ENCODE measurements at places on chromosomes 6 and 20.

GRCh38 chr6:28551891-28552666, 26.4 kb downstream of the GPX5 start:
- no peak for DNase-seq

DNA sequence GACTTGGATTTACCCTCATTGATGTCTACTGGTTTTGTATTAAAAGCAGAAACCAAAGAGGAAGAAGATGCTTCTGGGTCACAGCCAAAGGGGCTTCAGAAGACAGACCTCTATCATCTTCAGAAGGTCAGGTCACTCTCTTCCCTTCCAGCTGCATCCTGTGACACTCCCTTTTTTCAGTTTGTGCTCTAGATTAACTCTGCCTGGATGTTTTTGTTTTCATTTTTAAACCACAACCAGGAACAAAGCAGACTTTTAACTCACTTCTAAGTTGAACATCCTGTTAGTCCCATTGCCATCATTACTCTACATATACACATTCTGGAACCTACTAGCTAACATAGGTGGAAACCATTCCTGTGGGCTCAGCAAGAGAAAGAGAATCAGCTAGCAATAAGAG, 45.2 kb downstream of the AKIRIN2 start:
- no peak for DNase-seq

DNA sequence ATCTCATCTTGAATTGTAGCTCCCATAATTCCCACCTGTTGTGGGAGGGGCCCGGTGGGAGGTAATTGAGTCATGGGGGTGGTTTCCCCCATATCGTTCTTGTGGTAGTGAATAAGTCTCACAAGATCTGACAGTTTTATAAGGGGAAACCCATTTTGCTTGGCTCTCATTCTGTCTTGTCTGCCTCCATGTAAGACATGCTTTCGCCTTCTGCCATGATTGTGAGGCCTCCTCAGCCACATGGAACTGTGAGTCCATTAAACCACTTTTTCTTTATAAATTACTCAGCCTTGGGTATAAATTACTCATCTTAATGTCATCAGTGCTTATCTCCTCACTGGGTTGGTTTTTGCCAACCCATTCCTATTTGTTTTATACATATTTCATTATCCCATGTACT, 142.0 kb upstream of the GMDS start:
- DNase-seq: peak; percentile 51

DNA sequence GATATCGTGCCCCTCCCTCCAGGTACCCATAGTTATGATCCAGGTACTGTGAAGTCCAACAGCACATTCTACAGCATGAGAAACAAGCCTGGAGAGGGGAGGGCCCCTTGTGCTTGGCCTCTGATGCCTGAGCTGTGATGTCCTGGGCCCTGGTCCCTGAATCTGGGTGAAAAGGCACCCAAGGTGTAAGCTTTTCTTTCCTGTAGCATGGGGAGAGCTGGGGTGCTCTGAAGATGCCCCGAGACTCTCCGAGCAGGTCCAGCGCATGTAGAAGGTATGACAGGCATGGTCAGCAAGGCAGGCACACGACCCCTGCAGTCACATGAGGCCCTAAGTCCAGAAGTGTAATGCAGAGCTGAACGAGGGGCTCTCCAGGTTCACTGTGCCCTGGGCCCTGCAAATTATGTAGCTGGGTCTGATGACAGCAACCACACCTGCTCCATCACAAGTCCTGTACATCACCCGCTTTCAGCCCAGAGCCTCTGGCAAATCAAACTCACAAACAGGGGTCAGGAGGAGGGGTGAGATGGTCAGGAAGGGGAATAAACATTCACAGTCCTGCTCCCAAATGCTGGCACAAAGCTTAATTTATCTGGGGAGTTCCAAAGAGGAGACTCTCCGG, 1.8 kb upstream of the CTSZ start:
- DNase-seq: no peak

GRCh38 chr20:50308513-50309279, 118.1 kb downstream of the CEBPB start:
- no peak for DNase-seq

GRCh38 chr6:147057705-147058342, 146.4 kb upstream of the STXBP5 start:
- DNase-seq: no peak

DNA sequence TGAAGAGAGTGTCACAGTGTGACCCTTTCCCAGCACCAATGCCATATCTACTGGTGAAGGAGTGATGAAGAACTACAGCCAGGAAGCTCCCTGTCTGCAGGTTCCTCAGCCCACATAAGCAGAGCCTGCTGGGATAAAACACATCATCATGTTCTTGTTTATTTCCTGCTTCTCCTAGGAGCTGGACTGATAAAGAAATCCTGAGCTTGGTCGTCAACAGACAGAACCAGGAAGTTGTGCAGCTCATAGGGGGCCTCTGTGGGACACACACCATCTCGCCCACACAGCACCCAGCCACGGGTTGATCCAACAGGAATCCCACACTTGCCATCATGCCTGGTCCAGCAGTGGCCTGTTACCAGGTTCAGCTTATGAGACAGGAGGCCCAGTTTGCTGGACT, 2.8 kb upstream of the CSTL1 start:
- DNase-seq: no peak

DNA sequence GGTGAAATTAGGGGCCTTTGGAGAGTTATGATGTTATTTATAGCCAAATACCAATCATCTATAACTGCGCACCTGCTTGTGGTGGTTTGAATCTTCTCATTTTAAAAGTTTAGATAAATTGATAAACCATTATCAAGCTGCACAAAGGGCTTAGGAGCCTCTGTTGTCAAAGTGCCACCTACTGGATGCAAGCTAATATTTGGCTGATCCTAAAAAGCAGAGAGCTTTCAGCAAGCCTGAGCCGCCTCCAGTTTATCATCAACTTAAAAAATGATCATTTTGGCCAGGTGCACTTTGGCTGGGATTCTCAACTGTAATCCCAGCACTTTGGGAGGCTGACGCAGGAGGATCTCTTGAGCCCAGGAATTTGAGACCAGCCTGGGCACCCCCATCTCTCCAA, 58.5 kb upstream of the ATXN1 start:
- no peak for DNase-seq

DNA sequence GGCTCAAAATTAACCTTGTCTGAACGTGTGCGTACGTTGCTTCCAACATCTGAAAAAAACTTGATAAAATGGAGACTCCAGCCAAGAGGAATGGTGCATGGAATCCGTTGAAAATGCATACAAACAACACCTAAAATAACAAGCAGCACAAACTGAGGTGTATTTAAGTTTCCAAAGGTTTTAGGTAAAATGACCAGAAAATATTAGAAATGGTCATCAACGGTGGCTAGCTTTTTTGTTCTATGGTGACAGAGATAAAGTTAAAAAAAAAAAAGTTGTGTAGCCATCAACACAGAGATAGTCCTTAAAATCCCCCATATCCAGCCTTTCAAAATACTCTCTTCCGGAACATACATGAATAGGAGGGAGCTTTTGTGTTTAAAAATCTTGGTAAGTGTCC, 651 bp upstream of the TFAP2B start:
- no peak for DNase-seq

DNA sequence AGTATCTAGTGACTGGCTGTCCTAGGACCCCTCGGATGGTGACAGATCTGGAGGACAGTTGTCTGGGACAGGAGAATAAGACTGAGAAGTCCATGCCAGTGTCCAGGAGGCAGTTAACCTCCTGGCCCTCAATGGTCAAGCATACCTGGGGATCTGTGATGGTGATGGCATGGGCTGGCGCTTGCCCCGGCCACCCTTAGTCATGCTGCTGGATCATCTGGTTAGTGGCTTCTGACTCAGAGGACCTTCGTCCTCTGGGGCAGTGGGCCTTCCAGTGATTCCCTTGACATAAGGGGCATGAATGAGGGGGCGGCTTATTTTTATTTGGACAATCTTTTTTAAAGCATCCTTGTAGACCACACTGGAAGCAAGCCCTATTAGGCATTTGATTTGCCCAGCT, 24.0 kb upstream of the SF3B5 start:
- no peak for DNase-seq

DNA sequence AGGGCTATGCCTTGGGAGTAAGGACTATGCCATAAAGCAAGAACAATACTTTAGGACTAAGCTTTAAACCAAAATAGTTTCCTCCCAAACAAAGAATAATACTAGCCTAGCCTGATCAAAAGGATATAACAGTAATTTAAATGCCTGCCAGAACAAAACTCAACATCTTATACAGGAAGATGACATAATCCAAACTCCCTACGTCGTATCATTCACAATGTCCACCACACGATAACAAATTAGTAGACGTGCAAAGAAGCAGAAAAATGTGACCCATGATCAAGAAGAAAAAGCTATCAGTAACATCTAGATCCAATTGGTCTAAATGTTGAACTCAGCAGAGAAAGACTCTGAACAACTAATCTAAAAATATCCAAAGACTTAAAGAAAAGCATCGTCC, 65.8 kb downstream of the RSPH3 start:
- no peak for DNase-seq

GRCh38 chr20:25987073-25987927, 290.6 kb upstream of the ZNF337 start:
- DNase-seq: peak; percentile 57

DNA sequence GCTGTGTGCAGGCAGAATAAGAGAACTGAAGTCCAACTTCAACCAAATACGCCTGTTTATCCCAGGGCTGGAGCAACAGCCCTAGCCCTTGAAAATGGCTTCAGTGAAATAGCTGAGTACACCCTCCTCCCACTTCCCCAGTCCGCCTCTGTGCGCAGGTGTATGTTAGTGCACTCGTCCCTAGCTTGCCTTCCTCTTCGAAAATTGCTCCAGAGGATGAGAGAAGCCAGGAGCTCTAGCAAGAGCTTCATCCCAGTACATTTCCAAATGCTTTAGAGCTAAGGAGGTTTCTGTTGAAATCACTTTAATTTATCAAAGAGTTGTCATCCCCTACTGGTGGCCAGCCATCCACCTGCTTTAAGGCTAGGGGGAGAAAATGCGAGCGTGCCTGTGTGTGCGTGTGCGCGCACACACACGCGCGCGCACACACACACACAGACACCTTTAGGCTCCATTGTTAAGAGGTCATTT, 5.4 kb upstream of the POU3F2 start:
- DNase-seq: no peak

DNA sequence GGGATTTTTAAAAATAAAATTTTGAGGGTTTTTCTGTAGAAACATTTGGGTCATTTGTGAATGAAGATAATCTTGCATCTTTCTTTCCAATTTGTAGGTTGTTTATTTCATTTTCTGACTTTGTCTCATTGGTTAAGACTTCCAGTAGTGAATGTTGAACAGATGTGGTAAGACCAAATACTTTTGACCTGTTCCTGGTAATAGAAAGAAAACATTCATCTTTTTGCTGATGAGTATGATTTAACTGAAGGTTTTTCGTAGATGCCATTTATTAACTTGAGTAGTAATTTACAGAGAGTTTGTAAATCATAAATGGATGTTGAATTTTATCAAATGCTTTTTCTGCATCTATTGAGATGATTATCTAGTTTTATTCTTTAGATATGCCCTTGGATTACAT, 416.1 kb upstream of the CITED2 start:
- no peak for DNase-seq

DNA sequence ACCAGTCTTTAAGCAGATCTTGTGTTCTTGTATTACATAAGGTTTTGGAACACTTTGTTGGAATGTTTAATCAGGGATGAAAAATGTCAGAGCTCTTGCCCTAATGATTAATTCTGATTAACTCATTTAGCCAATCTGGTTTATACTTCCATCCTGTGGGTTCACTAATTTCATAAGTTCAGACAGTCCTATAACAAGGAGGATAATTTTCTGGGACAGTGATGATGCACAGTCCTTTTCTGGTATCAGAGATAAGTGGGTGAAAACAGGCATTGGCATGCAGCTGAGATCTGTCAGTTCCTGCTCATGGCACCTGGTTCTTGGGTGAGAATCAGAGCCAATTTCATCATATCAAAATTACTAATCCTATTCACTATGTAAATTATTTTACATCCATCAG, 125.0 kb upstream of the LAMA2 start:
- no peak for DNase-seq

- DNase-seq: no peak
These were observed 37.7 kb upstream of the PKHD1 start for GRCh38 chr6:52125139-52125538.
